ENCODE measurements at places on chromosomes 11 and 22.

GRCh38 chr11:45698777-45699497, 33.5 kb upstream of the CHST1 start:
- no peak for DNase-seq

DNA sequence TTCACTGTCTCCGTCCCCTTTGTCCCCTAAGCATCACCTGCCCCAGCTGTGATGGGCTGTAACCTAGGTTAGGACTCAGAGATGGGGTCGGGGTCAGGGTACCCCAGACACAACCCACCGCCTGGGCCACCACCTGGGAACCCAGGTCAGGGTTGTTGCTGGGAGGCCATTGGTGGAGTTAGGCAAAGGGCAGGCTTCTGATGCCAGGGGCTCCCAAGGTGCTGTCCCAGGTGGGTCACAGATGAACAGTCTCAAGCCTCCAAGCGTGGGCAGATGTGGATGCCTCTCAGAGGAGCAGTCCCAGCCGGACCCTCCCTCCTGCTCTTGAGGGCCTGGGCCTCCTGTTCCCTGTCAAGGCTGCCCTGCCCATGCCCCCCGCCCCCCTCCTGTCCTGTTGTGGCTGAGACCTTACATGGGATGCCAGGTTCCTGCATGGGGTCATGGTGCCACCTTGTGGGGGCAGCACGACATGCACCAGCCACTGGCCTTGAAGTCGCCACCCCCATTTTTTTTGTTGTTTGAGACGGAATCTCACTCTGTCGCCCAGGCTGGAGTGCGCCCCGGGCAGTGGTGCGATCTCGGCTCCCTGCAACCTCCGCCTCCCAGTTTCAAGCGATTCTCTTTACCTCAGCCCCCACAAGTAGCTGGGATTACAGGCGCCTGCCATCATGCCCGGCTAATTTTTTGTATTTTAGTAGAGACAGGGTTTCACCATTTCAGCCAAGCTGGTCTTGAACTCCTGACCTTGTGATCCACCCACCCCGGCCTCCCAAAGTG, 12.1 kb downstream of the GATD1 start:
- DNase-seq, result peak; percentile 74

- DNase-seq, result no peak
These were observed 322.2 kb upstream of the DDI1 start for GRCh38 chr11:103714246-103714645.

DNA sequence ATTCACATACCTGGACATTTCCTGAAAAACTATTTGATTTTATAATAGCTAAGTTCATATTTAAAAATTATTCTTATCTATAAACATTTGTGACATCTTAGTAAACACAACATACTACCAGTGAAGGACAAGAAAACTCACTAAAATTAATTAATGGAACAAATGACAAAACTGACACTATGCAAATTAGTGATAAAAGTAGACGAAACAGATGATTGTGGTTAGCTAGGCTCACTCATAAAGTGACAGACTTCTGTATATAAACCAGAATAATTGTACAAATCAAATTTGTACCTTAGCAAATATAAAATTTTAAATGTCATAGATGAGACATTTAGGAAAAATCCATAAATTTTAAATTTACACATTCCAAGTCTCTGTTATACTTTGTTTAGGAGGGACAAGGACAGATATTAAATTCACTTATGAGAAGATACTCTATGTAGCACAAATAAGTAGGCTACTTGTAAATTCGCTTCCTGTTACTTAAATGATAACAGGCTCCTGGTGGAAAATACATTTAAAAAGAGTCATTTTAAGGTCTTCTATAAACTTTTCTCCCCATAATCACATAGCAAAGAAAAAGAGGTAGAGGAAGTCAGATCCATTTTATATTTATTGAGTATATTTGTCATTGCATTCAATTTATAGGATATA, 81.2 kb downstream of the KIF18A start:
- DNase-seq, result no peak

GRCh38 chr11:130218501-130219070, 59.0 kb downstream of the ST14 start:
- DNase-seq, result no peak

DNA sequence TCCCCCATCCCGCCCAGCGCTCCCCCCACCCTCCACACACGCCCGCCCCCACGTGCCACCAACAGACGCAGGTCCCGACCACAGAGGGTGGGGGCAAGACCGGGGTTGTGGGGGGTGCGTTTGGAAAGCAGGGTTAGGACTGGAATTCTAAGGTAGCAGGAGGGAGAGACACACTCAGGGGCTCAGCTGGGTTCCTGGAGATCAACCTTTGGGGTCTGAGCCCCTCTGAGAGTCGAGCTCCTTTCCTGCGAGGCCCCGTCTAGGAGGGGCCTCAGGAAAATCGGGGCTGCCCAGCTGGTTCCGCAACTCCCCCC, 429 bp downstream of the PGGHG start:
- DNase-seq, result no peak

DNA sequence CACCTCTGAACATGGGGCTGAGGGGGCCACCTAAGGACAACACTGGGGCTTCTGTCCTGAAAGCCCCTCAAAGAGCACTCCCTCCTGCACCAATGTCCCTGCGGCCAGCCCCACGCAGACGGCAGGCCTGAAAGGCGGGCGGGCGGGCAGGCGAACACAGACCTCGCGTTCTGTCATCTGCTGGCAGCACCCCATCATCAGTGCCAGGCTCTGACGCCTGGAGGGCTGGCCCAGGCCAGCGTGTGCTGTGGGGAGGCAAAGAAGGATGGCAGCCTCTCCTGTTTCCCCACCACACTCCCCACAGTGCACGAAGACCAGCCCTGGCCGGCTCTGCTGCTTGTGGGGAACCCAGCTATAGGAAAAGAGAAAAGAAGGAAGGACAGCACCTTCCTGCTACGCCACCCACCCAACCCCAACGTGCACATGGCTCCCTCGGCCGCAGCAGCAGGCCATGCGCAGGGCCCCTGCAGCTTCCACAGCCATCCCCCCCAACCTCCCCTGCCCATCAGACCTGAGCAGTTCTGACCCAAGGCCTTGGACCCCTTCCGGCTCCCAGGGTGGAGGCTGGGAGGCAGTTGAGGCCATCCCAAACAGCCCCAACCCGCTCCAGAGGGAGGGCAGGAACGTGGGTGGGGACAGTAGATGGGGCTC, 3.5 kb downstream of the SBF1 start:
- DNase-seq, result no peak

DNA sequence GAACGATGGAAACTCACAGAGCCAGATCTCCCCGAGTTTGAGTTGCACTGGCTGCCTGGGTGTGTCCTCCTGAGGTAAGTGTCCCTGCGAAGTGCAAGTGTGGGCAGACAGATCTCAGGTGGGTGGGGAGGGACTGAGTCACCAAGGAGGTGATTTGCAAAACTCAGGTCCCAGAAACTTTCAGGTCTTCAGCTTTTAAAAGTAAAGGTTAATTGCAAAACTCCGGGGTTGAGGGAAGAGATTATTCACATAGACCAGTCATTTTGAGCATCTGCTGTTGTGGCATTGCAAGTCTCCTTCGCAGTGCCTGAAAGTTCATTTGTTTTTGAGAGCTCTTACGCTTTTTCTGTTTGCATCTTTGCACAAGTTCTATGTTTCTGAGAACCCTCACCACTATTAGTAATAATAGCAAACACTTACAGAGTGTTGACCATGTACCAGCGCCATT, 7.1 kb downstream of the CD44 start:
- DNase-seq, result no peak

DNA sequence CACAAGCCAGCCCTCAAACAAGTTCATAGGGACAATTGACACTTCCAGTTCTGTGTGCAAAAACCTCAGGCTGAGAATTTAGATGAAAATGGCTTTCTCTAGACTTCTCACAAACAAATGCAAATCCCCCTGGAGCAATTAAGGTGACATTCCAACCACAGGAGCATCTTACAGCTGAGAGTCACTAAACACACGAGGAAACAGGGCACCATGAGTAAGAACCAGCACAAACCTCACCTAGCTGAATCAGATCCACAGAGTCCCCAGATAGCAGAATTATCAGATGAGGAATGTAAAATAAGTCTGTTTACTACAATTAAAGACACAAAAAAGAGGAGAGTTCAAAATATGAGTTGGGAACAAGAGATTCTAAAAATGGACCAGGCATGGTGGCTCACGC, 51.5 kb downstream of the RTL6 start:
- DNase-seq, result no peak

DNA sequence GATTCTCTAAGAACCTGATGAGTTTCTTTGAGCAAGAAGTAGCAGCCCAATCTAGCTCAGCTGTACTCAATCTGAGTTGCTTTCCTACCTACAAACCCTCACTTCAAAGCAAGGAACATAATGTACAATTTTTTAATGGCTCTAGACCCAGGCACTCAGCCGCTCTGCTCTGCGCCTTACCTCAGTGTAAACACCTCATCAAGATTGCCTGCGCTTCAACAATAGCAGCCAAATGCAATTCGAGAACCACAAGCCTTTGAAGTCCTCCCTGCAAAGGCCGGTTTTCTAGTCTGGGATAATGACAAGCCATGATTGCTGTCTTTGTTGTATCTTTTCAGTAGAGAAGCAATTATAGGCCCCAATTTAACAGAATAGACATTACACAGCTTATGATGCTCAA, 38.0 kb downstream of the JHY start:
- DNase-seq, result no peak

GRCh38 chr11:15562230-15562629, 447.5 kb downstream of the INSC start:
- DNase-seq, result no peak

DNA sequence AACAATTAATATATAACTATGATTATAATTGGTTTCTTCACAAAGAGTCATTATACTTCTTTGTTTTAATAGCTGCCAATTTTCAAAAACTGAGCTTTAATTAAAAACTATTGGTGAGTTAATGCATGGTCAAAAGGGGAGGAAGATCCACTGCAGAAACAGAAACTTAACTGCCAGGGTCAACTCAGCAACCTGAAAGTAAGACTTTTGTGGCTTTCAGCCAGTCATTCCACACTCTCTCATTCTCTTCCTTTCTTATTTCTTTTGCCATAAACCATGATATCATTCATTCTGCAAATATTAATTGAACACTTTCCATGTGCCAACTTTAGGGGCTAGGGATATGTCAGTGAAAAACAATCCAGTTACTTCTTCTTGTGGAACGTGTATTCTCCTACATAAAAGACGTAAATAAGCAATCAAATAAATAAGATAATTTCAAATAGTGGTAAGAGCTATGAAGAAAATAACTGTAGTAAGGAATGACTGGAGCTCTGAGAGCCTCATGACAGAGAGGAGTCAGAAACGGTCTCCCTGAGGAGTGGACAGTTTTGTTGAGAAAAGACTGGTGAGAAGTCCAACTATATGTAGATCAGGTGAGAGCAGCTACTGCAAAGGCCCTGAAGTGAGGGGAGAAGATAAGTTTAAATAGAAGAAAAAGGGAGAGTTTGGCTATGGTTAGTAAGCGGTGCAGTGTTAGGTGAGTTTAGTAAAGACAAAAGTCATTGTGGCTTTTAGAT, 130.5 kb downstream of the GRIA4 start:
- no peak for DNase-seq

DNA sequence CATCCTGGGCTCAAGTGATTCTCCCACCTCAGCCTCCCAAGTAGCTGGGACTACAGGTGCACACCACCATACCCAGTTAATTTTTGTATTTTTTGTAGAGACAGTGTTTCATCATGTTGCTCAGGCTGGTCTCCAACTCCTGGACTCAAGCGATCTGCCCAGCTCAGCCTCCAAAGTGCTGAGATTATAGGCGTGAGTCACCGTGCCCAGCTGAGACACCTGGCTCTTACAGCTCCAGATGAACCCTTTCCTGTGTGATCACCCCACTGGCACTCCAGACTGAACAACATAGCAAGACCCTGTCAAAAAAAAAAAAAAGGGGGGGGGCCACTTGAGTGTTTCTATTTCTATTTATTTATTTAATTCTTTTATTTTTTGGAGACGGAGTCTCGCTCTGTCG, 1.0 kb upstream of the ADSL start:
- no peak for DNase-seq

GRCh38 chr11:4704054-4704789, at the start of gene MMP26:
TSS of gene MMP26 (plus strand) at chr11:4704784.
- DNase-seq, result no peak

GRCh38 chr22:17896586-17896985, 122.3 kb upstream of the BID start:
- peak; percentile 12 for DNase-seq

GRCh38 chr11:66494458-66494857, 14.2 kb downstream of the DPP3 start:
- no peak for DNase-seq

- DNase-seq, result peak; percentile 15
These were observed 419.7 kb upstream of the CNTN5 start for GRCh38 chr11:98600786-98601773.

DNA sequence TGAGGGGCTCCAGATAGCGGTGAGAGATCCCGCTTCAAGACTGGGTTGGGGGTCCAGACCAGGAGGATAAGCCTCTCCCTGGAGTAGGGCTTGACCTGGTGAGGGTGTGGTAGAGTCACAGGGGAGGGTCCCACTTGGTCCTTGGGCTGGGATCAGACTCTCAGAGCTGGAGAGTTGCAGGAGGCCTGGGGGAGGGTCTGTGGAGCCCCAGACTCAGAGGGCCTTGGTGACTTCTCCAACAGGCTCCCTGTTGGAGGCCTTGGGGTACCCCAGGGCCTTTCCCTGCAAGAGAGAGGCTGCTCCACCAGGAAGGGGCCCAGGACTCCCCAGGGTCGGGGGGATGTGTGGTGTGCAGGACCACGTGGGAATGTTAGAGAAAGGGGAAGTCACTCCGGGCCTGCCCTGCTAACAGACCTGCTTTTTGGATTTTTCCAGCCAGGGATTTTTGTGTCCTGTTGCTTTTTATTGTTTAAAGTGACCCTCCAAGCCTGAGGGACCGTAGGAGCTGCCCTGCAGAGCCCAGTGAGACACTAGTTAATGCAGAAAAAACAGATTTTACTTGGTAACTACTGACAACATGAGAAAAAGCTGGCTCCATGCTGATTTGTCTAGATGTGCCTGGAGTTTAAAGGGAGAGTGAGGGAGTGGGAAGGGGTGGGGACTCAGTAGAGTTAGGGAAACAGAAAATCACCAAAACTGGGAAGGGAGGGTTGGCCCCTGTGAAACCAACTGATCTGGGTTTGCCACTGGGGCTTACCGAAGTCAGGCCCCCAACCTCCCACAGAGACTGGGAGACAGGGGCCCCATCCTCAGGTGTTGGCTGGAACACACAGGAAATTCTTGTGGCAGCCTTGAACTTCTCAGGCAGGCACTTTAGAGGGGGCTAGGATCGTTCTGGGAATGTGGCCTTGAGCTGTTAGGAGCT, 801 bp upstream of the TXNRD2 start:
- peak; percentile 89 for DNase-seq

- DNase-seq, result no peak
These were observed 921 bp downstream of the C1QTNF5 start for GRCh38 chr11:119339589-119340334.

- DNase-seq, result no peak
These were observed 10.2 kb upstream of the OOSP4A start for GRCh38 chr11:59953463-59954218.

GRCh38 chr11:86589856-86590589, 82.4 kb downstream of the ME3 start:
- DNase-seq, result no peak

GRCh38 chr22:39244496-39245129, at the start of gene PDGFB:
TSS of gene PDGFB (minus strand) at chr22:39244982. CDS start at chr22:39243963, 1,019 bp downstream.
- DNase-seq, result peak; percentile 60

GRCh38 chr22:29798318-29798717, 31.1 kb downstream of the UQCR10 start:
- DNase-seq, result peak; percentile 20

All from Kasumi-1 (cell line).